ENCODE measurements at places on chromosomes 1 and 21.

- DNase-seq = no peak
Measured at GRCh38 chr1:12087797-12088314, 24.8 kb downstream of the TNFRSF8 start.

DNA sequence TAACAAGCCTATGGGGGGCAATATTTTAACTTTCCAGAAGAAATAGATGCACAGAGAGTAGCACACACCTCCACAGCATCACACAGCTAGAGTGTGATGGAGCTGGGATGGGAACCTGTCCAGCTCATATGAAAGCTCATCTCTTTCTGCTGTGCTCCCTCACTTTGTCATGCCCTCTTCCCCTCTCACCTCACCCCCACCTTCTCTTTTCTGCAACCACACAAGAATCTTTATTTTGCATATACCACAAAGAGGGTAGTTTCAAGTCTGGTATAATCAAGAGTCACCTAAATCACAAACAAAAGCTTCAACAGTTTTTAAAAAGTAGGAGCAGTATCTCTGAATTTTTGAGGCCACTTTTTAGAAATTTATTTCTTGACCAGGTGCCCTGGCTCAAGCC, 22.6 kb downstream of the FOXD2 start:
- no peak for DNase-seq

DNA sequence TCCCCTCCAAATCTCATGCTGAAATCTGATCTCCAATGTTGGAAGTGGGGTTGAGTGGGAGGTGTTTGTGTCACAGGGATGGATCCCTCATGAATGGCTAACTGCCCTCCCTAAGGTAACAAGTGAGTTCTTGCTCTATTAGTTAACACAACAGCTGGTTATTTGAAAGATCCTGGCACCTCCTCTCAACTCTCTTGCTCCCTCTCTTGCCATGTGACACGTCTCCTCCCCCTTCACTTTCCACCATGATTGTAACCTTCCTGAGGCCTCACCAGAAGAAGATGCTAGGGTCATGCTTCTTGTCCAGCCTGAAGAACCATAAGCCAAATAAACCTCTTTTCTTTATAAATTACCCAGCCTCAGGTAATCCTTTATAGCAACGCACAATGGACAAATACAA, 28.5 kb downstream of the DENND2C start:
- DNase-seq = no peak

DNA sequence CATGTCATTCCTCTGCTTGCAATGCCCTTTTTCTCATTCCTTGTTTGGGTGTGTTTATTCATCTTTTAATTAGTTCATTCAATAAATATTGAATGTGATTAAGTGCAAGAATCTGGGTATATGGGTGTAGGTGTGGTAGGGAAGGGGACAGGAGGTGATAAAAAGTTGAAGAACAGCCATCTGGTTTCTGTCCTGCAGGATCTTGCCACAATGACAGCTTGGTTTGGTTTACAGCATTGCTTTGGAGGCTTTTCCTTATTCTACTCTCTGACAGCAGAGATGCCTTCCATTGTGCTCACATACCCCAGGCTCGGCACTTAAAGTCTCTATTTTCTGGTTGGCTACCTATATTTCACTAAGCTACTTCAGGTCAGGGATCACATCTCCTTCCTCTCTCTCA, 3.0 kb upstream of the REG4 start:
- DNase-seq = no peak

GRCh38 chr1:106456832-106457231, 599.6 kb upstream of the PRMT6 start:
- DNase-seq = no peak

- DNase-seq = no peak
Measured at GRCh38 chr1:245695211-245695610, 540.4 kb downstream of the KIF26B start.

DNA sequence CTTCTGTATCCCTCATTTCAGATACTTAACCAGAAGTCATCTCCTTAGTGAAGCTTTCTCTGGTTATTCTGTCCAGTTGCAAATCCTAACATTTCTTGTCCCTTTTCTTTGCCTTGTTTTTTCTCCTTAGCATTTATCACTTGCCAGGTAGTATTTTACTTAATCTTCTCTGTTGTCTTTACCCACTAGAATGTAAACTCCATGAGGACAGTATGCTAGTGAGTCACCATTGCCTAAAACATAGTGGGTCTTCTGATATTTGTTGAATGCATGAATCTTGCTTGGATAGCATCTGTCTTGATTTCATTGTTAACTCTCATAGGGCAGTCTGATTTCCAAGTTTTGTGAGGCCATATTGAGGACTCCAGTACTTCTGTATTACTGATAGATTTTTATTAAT, 9.6 kb downstream of the CAPZA1 start:
- no peak for DNase-seq

DNA sequence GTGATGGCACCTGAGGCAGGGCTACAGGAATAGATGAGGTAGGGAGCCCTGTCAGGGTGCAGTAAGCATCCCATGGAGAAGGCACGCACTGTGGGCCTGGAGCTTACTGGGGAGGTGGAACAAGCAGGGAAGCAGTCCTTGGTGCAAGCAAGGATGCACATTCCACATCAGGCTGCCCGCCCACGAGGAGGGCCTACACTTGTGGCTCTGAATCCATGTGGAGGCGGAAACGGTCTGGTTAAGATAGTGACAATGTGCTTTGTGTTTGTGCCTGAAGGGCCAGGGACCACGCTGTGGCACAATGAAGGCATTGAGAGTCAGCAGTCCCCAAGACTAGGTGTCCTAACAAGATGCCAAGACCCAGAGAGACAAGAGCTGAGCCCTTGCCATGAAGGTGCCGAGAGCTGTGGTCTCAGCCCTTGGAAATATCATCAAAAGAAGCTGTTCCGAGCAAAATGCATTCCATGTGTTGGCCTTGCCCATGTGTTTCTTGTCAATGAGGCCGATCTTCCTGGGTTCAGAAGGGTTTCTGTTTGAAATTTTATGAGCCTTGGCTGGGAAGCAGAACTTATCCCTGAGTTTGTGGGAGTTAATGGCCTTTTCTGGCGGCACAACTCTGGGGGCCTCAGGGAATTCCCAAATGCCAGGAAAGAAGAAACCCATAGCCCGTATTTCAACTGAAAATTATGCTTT, 111.9 kb downstream of the NGF start:
- DNase-seq = no peak

GRCh38 chr1:95562230-95562629, 328.2 kb downstream of the RWDD3 start:
- no peak for DNase-seq

GRCh38 chr1:184039126-184039525, 1.6 kb upstream of the COLGALT2 start:
- DNase-seq = no peak

DNA sequence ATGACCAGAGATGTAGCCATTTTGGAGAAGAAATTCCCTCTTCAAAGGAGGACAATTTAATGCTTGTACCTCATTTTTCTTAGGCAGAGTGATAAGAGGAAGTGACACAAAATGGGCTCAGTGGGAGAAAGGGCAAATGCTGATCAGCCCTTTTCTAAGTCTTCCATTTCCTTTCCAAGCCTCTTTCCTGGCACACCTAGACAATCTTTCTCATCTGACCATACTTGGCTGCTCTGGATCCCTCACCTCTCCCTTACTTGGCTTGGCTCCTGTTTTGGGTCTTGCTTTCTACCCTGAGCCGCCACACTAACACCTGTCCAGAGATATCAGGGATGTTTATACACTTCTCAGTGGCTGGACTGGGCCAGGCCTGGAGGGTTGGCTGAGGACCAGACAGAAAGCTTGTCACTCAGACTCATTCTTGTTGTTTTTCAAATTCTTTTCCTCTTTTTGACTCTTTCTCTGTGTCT, 13.1 kb downstream of the TXNIP start:
- DNase-seq = no peak

- no peak for DNase-seq
Measured at GRCh38 chr1:197017558-197018146, 40.3 kb downstream of the CFHR5 start.

DNA sequence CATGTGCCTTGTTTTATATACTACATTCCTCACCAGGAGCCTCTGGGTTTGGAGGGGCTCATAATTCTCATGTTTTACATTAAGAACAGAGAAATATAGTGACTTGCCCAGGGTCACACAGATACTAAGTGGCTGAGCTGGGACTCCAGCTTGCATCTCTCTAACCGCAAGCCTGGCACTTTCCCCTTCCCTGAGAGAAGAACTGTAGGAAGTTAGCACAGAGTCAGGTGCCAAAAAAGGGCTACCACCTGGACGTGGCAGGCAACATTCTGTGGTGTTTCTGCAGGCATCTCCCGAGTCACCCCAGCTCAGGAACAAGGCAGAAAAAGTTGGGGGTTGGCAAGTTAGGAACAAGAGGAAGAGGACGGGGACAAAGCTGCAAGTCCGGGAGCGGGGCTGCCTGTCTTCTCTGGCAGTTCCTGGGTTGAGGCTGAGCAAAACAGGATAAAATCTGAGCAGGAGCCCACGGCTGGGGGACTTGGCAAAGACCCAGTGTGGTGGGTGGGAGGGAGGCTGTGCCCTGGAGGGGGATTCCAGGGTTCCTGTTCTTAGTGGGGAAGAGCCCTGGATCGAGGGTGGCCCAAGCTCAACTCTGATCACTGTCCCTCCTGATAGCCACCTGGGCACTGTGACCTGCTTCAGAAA, 9.8 kb downstream of the PLA2G5 start:
- DNase-seq = no peak

- no peak for DNase-seq
Measured at GRCh38 chr1:240687820-240688219, 75.9 kb upstream of the GREM2 start.

DNA sequence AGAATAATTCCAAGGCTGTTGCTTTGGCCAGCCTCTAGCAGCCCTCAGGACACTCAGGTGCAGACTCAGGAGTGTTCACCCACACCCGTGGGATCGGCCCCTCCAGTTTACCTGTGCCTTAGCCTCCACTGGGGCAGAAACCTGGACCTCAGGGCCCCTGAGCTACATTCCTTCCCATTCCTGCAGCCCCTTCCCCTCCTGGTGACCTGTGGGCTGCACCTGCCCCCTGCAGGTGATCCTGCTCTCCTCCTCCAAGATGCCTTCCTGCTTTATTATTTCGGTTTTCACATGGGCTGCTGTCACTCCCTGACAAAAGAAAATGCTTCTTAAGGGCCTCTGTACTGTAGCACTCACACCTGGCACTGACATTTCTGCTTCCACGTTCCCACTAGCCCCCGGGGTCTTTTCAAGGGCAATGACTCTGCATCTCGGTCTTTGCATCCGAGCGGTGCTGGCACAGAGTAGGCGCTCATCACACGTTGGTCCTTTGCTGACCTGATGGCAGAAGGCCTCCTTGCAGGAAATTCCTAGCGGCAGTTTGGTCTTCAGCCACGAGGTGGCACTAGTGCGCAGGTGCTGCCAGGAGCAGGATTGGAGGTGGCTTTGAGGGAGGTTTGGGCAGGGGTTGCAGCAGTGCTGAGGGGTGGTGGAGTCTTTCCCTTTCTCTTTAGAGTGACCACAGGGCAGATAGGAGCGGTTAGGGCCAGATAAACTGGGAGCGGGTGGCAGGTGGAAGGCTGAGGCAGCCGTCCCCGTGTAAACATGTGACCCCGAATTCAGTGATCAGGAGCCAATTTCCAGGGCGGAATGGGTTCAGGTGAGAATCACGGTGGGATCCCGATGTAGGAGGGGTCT, 25.3 kb upstream of the ETV3 start:
- peak; percentile 84 for DNase-seq

- DNase-seq = no peak
Measured at GRCh38 chr1:232486006-232486405, 143.9 kb downstream of the SIPA1L2 start.

- DNase-seq = no peak
Measured at GRCh38 chr1:215360758-215361157, 206.3 kb upstream of the KCTD3 start.

DNA sequence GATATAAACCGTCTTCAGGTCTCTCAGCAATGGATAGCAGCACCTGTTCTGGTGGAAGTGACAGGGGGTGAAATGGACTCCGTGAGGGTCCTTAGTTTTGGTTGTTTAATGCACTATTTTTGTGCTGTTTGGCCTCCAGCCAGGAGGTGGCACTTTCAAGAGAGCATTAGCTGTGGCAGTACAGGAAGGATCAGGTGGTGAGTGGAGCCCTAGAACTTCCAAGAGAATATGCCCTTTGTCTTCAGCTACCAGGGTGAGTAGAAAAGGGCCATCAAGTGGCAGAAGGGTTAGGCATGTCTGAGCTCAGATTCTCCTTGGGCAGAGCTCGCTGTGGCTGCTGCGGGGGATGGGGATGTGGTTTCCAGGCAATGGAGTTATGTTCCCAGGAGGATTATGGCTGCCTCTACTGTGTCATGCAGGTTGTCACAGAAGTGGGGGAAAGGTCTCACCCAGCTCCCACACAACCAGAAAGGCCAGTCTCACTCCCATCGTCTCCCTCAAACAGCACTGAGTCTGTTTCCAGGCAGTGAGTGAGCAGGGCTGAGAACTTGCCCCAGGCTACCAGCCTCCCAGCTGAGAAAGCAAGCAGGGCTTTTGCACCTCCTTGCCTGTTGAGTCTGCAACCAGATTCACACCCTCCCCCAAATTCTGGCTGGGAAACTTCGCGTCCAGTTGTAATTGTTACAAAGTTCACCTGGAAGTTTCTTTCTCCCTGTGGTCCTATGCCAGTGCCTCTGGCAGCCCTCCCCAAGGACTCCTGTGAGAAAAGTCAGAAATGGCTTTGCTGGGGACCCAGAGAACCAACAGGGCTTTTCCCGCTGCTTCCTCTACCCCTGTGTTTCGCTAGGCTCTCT, 39.1 kb upstream of the TTLL7 start:
- DNase-seq = no peak

All from liver (tissue), 10 donors.